ENCODE measurements at places on chromosomes 7 and 10.

GRCh38 chr10:23081221-23081750 lies 14.1 kb upstream of the MSRB2 start:
- no peak for DNase-seq

GRCh38 chr7:1970895-1971294 lies 261.9 kb downstream of the MAD1L1 start:
- no peak for DNase-seq

GRCh38 chr10:91805110-91805838 lies 7.0 kb downstream of the TNKS2 start:
- DNase-seq: no peak

DNA sequence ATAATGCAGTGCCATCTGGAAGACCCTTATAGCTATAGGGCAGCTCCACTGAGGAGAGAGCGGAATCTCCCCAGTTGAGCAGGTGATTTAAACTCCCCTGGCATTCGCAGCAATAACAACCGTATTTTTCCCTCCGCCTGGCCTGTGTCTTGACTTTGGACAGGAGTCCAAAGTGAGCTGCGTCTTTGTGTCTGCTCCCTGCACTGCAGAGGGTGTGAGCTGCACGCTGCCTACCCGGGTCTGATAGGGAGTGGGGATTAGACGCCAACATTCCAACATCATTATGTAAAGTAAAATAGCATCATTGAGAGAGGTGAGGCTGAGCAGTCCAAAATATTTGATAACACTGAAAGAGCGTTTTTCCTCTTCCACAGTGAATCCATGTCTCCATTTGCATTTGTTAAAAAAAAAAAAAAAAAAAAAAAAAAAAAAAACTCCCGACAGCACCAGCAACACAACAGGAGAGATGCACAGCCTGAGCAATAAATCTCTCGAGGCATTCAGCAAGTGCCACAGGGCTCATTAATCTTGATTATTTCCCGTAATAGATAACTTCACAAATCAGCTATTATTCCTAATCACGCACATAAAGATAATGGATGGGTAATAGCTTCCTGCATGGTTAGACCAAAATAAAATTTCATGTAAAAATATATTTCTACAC lies 68.6 kb downstream of the CELF2 start:
- no peak for DNase-seq

DNA sequence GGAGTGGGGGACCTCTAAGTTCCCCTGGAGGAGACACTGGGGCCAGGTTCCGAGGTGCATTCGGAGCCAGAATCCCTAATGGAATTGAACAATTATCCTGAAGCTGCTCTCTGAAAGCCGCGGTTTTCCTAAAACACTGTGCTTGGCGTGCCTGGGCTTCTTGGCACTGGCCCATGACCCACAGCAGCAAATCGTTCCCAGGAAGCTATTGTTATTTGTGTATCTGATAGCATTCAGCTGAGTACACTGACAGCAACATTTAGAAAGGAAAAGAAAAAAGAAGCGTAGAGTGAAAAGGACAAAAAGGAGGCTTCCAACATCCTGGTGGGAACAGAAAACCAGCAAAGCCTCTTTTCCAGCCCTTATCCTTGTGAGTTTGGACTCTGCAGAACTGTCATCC lies 339.8 kb downstream of the FRMD4A start:
- DNase-seq: no peak

DNA sequence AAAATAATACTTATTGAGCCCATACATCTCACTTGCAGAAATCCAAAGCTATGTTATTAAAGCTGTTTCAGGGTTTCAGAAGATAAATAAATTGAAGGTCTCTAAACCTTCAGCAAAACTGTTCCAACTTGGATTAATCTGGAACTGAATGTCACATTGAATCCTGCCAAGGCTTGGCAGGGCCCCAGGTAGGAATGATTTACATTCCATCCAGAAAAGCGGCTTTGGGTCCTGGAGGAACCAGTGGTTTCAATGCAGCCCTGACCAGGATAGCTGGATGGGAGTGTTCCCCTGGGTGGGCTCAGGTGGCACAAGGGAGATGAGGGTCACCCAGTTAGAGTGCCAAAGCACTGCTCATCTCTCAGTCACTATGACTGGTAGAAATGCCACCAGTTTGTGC lies 37.0 kb upstream of the TMEM72 start:
- DNase-seq: no peak

DNA sequence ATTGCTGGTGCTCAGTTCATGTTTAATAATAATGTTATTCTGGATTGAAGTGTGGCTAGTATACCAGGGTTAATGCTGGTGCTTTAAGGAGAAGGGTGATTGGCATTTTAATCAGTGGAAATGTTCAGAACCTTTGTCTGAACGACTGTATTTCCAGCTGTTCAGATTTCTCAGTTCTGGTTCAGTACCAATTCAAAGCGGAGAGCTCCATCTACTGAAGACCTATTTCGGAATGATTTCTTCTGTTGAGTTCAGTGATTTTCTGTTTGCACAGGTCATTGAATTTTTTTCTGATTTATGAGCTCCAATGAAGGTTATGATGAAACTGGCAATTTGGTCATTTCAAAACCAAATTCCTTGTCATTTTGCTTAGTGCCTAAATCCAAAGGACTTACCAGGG lies 160.1 kb downstream of the EXOC4 start:
- DNase-seq: no peak

DNA sequence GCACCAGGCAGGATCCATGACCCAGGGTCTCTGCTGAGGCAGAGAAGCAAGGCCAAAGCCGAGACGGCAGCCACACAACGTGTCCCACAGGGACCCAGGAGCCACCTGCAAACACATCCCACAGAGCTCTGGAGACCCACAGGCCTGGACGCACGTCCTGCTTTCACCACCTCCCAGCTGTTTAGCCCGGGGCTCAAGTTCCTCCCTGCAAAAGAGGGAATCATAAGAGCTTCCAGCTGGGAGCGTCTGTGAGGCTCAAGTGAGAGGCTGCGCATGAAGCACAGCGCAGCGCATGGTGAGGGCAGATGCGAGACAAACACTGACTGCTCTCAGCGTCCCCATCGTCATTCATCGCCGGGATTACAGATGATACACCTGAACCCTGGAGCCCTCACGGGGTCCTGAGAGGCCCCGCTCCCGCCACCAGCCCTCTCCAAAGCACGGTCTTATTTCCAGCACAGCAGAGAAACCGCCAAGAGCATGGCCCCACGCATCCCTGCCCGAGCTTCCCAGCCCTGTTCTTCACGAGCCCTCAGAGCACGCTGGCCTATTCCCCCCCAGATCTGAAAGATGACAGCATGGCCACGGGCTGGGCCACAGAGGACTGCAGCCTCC lies 88.7 kb downstream of the MAD1L1 start:
- DNase-seq: no peak

DNA sequence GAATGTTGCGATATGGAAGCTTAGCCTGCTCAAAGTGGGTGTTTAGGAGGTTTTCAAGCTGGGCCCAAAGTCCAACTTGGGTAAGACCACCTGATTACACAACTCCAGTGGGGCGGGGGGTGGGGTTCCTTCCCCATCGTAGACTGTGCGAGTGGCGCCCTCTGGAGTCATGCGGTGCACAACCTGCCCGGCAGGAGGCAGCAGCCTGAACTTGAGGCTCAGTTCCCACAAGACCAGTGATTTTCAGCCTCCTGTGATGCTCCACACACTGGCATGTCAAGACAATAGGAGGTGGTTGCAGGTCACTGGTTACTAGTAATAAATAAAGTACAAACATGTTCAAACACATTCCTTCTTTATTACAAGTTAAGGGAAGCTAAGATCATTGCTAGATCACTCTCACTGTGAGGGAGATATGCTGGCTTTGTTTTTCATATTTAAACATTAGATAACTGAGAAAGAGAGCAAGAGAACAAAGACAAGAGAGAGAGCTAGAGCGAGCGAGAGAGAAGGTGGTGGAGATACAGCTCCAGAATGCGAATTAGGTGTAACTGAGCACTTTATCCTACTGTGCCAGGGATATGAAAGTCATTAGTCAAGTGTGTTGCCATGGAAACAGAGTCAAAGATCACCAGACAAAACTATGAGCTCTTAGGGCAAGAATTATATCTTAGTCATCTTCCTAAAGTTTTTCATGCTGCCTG lies 97.4 kb upstream of the BMPER start:
- no peak for DNase-seq

- no peak for DNase-seq
Observed at GRCh38 chr7:91565499-91566401, 301.5 kb downstream of the FZD1 start.

GRCh38 chr7:54955696-54956420 lies 63.0 kb upstream of the EGFR start:
- DNase-seq: no peak

- peak; percentile 67 for DNase-seq
Observed at GRCh38 chr7:117212969-117213877, 109.6 kb downstream of the WNT2 start.

GRCh38 chr7:70354409-70355169 lies 756.3 kb downstream of the AUTS2 start:
- no peak for DNase-seq

GRCh38 chr10:20892011-20892585 lies 5.0 kb downstream of the NEBL start:
- no peak for DNase-seq

DNA sequence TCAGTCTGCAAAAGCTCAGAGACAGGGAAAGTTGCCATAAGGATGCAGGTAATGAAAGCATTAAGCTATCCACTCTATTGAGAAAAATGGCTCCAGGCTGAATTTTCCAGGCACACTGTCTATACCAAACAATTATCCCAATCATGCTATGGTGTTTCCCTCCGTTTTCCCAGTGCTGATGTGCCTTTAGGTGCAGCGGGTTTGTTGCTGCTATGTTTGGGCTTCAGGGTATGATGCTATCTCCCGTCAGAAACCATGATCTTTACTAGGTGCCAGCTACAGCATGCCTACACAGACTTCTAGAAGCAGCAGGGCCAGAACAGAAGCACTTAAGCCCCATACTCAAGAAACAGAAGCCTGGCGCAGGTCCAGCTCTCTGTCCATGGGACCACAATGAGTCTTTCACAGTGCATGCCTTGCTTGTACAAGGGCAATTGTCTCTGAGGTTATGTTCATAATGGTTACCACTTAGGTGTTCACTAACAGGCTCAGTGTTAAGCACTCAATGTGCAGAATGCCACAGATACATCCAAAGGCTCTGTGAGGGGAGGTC lies 19.4 kb downstream of the STEAP1B start:
- no peak for DNase-seq

- DNase-seq: no peak
Observed at GRCh38 chr7:111605246-111605645, 43.0 kb upstream of the IMMP2L start.

GRCh38 chr10:3074985-3075600 lies 7.7 kb downstream of the PFKP start:
- DNase-seq: no peak

GRCh38 chr7:118755067-118755625 lies 530.6 kb downstream of the ANKRD7 start:
- no peak for DNase-seq

- no peak for DNase-seq
Observed at GRCh38 chr7:79401254-79401653, 52.2 kb downstream of the MAGI2 start.

DNA sequence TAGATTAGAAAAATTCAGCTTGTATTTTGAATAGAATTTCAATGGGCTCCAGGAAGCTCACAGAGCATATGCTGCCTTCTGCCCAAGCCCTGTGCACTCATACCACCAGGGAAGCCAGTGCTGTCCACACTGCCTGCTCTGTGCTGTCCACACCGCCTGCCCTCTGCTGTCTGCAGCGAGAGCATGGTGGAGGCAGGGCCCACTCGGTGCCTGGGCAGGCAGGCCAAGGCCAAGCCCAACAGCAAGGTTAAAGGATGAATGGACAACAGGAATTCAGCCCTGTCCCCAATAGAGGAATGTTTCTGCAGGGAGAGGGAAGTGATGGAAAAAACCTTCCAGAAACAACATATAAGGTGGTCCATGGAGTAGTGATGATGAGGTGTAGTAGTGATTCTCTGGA lies 146.8 kb downstream of the GFRA1 start:
- DNase-seq: no peak

DNA sequence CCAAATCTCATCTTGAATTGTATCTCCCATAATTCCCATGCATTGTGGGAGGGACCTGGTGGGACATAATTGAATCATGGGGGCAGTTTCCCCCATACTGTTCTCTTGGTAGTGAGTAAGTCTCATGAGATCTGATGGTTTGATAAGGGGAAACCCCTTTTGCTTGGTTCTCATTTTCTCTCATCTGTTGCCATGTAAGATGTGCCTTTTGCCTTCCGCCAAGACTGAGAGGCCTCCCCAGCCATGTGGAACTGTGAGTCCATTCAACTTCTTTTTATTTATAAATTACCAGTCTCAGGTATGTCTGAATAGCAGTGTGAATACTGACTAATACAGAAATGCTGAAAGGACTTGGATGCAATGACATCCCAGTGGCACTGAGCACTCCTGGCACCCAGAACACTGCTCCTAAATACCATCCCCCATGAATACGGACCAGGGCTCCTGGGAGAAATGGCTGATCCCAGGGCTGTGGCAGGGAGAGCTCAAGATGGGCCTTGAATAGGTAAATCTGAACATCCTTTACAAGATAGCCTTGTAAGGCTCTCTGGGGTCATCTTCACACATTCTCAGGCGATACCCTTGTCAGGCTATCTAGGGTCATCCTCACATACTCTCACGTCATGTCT lies 19.4 kb downstream of the ZFAND2A start:
- no peak for DNase-seq

GRCh38 chr7:2399848-2400587 lies 3.4 kb upstream of the CHST12 start:
- DNase-seq: peak; percentile 64

- DNase-seq: no peak
Observed at GRCh38 chr7:93031795-93032194, 86.0 kb downstream of the SAMD9 start.

DNA sequence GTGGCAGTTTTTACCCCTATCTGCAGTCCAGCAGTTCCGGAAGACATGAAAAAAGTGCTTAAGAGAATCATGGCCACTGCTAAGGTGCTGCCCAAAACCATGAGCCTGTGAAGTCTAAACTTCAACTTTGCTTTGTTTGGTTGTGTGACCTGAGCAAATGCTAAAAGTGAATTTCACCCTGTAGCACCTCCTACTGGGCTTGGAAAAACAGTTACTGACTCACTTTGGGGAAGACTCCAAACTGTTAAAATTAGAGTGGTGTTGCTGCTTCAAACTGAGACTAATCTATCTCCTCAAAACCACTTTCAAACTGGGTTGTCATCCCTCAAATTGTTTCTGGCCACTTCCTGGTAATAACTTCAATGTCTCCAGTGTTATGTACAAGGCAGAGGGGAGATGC lies 21.3 kb downstream of the MKX start:
- DNase-seq: no peak

GRCh38 chr7:28697913-28698563 lies 260.1 kb downstream of the TRIL start:
- no peak for DNase-seq

DNA sequence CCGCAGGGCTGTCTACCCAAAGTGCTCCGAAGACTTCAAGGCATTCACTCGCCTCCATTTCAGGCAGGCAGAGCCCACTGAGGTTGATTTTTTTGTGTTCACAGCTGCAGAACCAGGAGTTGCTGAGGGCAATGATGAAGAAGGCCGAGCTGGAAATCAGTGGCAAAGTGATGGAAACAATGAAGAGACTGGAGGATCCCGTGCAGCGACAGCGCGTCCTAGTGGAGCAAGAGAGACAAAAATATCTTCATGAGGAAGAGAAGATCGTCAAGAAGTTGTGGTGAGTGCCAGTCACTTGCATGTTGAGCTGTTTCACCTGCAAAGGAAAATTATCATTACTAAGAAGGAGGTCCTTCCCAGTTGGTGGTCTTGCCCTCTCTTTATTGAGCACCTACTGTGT lies 210.5 kb downstream of the ARHGAP21 start:
- DNase-seq: no peak

GRCh38 chr7:87344446-87344845 lies 1.0 kb upstream of the CROT start:
- no peak for DNase-seq
